ENCODE measurements at places on chromosomes 2 and 18.

DNA sequence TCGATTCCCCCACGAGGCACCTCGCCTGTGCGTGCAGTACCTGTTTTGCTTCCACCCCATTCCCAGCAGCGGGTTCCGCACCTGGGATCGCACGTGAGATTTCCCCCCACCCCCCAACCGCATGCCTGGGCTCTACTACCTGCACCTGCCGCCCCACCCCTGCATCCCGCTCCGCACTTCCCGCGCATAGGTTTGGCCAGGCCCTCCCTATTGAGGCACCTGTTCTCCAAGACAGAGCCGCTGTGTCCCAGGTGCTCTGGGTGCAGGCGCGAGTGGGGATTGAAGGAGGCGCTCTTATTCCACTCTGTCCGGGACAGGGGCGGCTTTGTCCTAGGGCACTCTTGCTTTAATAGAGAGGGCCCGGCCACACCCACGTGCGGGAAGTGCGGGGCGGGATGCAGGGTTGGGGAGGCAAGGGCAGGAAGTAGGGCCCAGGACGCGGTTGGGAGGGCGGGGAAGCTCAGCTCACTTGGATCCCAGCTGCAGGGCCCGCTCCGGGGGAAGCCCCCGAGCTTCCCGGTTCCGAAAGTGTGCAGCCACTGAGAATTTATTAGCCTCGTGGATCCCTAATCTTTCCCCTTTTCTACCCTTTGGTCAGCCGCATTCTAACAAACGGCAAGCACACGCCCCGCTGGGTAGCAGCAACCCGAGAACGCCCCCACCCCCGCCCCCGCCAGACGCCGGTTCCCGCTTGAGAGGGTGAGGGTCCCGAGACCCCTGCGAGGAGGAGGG lies 670 bp upstream of the MOCOS start:
- no peak for DNase-seq

DNA sequence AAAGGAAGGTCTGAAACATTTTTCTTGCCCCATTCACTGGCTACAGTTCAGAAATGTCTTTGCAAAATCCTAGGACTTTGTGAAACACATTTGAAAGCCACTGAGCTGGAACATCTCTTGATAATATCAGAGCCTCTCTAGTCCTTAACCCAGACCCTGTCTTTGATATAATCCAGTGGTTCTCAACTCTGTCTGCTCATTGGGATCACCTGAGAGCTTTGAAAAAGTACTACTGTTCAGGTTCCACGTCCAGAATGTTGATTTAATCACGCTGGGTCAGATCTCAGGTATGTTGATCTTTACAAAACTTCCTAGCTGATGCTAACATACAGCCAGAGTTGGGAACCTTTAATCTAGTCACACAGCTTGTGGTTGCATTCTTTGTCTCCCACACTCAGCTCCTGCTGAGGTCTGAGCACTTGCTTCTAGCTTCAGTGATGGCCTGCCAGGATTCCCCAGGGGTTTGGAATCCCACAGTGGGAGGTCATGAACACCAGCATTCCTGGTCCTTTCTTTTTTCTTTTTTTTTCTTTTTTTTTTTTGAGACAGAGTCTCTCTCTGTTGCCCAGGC lies 262.7 kb downstream of the SETBP1 start:
- no peak for DNase-seq

GRCh38 chr2:68391869-68392268 lies 26.8 kb downstream of the PLEK start:
- no peak for DNase-seq

DNA sequence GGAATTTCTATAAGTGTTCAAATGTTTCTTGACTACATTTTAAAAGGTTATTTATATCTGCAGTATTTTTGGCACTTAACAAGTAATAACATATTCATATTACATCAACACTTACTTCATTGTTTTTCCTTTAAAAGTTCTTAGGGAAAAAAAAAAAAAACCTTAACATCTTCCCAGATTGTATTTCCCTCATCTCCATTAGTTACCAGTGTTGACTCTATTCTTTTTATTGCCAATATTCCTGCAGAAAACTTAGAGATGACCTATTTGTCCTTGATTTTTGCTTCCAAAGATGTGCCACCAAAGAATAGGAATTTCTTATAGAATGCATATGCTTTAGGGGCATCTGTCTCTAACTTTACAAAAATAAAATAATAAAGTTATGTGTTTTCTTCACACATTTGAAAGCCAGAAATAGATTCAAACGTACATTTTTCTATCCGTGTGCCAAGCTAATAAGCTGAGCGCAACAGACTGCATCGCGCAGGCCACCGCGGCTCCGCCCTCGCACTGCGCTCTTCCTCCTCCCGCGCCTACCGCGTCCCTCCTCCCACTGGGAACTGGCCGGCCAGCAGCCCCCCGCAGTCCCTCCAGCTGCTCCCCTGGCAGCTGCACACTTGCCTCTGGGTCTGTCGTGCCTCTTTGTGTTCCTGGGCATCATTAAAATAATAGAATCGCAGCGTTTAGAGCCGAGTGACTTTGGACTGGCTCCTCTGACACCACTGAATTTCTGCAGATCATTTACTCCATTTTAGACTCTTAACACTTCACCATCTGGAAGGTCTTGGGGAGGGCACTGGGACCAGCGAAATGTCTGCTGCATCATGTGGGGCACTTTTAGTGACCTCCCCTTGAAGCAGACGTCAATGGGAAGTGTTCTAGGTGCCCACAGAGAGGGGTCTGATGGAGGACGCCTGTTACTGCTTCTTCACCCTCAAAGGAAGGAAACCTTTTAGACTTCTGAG lies 21.2 kb upstream of the NAB1 start:
- no peak for DNase-seq

- DNase-seq, result no peak
Observed at GRCh38 chr2:55118643-55119083, 68.4 kb upstream of the RTN4 start.

DNA sequence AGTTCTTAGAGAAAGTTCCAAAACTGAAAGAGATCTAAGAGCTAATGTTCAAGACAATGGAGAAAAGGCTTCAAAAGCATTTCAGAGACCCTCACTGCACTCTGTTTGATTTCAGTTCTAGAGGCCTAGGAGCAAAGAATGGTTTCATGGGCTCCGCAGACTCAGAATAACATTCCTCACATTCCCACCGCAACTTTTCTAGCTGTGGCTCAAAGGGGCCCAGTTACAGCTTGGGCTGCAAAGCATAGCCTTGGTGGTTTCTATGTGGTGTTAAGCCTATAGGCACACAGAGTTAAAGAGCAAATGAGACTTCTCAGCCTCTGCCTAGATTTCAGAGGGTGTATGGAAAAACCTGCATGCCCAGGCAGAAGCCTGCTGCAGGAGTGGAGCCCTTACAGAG lies 73.0 kb downstream of the FSIP2 start:
- no peak for DNase-seq

Measured in activated CD4-positive, alpha-beta T cell treated with anti-CD3 and anti-CD28 coated beads, Interleukin-2, amount 50 U/mL, for 24 hours (primary cell).